Activated naive CD4-positive, alpha-beta T cell treated with anti-CD3 and anti-CD28 coated beads for 36 hours (primary cell): ENCODE measurements at places on chromosomes 1 and 21.

DNA sequence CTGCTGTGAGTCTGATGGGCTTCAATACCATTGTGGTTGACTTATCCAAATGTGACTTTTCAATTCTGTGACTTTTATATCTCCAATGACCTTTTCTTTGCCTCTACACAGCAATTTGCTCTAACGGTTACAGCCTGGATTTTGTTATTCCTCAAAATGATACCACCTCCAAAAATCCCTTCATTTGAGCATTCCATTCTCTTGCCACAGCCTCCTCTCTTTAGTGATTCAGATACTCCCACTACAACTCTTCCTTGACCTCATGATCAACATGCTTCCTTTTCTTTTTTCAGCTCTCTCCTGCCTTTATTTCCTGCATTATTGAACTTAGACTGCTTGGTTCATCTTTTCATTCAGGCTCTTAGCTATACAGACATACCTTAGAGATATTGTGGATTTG lies 16.6 kb upstream of the IL19 start:
- DNase-seq = no peak

- DNase-seq = no peak
Observed at GRCh38 chr1:176877557-176877956, 287.0 kb downstream of the ASTN1 start.

GRCh38 chr1:35637401-35637809 lies 3.9 kb downstream of the PSMB2 start:
- DNase-seq = no peak

DNA sequence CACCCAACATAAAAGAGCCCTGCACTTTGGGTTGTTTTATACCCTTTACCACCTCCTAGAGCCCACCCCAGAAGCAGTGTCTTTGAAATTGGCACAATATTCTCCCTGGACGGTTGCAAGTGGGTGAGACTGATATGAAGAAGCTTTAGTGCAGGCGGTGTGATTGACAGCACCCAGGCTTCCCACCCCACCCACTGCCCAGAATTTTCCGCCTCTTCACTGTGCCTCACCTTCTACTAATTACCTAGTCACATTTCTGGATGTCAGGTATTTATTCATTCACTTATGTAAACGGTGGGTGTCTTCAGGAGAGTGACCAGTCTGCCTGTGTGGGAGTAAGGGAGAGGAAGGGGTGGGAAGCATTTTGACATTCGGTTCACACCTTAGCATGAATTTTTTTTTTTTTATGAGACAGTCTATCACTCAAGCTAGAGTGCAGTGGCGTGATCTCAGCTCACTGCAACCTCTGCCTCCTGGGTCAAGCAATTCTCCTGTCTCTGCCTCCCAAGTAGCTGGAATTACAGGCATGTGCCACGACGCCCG lies 1.7 kb upstream of the FAM89A start:
- DNase-seq = no peak
